Foreskin melanocyte (primary cell): ENCODE measurements at places on chromosomes 12 and 14.

- no peak for DNase-seq
These were observed 13.1 kb downstream of the RAPGEF3 start for GRCh38 chr12:47745485-47746041.

GRCh38 chr12:49930515-49931288 lies 19.8 kb upstream of the AQP2 start:
- DNase-seq = no peak

DNA sequence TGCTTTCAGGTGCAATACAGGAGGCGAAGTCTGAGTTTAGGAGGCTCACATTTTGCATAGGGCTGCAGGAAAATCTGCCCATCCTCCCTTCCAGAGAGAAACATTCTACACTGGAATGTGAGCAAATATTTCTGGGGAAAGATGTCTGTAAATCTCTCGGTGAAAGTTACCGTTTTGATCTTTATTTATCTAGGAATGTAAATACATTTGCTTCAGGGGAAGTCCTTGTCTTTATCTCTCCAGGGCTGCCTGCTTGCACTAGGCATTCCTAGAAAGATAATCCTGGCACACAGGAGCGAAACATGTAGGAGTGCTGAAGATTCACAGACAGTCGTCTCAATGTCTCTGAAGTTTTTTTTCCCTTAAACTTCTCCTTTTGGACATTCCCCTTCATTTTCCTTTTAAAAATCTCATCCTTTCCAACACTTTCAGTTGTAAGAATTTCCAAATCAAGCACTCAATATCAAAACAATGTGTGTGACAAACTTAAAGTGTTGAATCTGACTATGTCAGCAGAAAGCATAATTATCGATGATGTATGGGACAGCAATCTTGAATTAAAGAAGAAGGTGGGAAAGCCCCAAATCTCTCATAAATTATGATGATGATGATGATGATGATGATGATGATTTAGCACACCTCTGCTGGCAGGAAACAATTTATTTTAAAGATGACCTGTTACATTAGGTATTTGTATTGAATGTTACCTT lies 113.4 kb upstream of the RESF1 start:
- no peak for DNase-seq

DNA sequence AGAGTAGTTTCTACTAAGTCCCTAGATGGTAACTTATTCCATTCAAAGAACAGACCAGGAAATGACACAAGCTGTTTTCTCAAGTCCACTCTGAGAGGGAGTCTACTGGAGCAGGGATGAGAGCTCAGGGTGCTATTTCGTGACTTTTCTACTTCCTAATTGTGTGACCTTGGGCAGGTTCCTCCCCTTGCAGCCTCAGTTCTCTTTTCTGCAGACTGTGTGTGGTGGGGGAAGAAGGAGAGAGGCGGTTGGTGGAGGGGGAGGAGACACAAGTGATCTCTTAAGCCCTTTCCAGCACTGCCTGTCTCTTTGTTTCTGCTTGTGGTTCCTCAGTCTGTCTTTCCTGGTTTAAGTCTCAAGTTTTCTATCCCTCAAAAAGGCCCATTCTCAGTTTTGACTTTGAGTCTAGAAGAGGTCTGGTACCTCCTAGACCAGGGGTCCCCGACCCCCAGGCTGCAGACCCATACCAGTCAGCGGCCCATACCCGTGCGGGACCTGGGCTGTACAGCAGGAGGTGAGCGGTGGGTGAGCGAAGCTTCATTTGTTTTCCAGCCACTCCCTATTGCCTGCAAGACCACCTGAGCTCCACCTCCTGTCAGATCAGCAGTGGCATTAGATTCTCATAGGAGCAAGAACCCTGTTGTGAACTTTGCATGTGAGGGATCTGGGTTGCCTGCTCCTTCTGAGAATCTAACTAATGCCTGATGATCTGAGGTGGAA lies 10.7 kb downstream of the FGF6 start:
- no peak for DNase-seq

DNA sequence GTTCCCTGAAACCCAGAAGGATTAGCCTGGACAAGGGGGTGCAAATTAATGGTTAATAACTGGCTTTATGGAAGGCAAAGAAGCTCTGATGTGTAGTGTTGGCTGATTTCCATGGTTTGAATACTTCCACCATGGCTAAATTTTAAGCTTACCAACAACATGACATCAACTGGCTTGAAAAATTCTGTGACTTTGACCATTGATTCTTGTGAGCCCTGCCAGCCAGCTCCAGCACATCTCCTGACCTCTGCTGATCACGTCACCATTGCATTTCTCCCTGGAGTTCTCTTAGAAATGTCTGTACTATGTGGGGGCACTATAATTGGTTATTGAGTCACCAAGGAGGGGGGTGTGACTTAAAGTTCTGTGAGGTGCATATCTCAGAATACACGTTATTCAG lies 171.2 kb downstream of the MYRFL start:
- DNase-seq = no peak
